ENCODE measurements at places on chromosomes 6 and 20.

DNA sequence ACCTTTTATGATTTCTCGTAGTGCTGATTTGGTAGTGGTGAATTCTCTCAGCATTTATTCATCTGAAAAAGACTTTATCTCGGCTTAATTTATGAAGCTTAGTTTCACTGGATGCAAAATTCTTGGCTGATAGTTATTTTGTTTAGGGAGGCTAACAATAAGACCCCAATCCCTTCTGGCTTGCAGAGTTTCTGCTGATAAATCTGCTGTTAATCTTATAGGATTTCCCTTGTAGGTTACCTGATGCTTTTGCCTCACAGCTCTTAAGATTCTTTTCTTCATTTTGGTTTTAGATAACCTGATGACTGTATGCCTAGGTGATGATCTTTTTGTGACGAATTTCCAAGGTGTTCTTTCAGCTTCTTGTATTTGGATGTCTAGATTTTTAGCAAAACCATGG, 388.7 kb downstream of the UTRN start:
- DNase-seq = no peak

GRCh38 chr20:57474816-57475215, 50.1 kb downstream of the CTCFL start:
- DNase-seq = no peak

DNA sequence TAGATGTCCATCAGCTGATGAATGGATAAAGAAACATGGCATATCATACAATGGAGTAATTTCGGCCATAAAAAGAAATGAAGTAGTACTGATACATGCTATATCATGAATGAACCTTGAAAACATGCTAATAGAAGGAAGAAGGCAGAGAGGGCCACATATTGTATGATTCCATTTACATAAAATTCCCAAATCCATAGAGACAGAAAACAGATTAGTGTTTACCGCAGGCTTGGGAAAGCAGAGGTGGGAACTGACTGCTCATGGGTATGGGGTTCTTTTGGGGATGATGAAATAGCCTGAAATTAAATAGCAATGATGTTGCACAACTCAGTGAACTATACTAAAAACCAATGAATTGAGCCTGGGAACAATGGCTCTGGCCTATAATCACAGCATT, 58.3 kb downstream of the SERAC1 start:
- DNase-seq = no peak

DNA sequence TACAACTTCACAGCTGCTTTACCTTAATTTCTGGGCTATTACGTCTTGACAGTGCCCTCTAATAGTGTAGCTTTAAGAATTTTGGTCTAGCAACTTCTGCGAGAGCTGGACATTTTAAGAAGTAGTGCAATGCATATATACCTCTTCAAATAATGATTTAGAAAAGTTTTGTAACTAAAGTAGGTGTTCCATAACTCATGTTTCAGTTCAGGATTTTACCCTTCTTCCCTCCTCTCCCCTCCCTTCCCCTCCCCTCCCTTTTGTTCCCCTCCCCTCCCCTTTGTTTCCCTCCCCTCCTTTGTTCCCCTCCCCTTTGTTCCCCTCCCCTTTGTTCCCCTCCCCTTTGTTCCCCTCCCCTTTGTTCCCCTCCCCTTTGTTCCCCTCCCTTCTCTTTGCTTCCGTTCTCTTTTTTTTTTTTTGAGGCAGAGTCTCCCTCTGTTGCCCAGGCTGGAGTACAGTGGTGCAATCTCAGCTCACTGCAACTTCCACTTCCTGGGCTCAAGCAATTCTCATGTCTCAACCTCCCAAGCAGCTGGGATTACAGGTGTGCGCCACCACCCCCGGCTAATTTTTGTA, 28.8 kb upstream of the TRAM2 start:
- no peak for DNase-seq

DNA sequence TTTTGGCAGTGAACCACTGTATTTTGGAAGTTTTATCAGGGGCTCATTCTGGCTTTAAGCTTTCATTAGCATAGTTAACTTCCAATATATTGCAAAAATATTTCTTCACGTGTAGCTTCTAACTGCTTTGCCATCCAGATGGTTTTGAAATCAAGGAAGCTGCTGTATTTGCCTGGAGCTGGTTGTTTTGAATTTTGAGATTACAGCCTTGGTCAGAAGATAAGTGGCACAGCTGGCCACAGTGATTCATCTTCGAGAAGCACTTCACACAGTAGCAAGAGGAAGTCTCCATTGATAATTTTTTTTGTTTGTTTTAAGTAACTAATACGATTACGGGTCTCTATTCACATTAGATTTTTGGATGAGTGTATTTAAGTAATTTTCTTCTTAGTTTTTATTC, 3.8 kb downstream of the APCDD1L start:
- DNase-seq = no peak

DNA sequence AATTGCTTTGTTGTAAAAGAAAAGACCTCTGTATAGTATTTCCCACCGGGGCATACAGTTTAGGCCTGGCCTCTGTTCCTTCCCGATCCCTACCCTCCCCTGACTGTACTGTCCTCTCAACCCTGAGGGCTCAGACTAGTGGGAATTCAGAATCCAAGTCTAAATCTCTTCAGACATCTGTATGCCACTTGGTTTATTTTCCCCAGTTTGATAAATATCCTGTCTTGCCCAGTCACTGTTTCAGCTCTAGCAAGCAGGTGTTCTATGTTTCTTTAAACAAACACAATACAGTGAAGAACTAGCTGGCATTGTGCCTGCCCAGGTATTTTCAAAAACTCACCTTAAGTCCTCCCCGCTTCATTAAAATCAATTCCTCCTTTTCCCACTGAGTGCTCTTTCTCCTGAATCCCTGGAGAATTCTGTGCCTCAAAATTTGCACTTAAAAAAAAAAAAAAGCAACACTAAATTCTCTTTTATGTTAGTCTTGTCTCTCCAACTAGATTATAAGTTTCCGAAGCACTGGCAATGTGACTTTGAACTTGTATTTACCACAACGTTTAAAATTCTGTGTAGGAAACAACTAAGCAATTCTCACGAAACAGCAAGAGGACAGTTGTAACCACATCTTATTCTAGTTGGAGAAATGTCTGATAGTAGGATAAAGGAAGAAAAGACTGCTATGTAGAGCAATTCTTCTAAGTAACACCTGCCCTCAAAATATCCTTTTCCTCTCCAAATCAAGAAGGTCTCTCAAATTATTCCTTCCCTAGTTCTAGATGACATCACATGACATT, 112.0 kb upstream of the CARMIL1 start:
- DNase-seq = no peak

DNA sequence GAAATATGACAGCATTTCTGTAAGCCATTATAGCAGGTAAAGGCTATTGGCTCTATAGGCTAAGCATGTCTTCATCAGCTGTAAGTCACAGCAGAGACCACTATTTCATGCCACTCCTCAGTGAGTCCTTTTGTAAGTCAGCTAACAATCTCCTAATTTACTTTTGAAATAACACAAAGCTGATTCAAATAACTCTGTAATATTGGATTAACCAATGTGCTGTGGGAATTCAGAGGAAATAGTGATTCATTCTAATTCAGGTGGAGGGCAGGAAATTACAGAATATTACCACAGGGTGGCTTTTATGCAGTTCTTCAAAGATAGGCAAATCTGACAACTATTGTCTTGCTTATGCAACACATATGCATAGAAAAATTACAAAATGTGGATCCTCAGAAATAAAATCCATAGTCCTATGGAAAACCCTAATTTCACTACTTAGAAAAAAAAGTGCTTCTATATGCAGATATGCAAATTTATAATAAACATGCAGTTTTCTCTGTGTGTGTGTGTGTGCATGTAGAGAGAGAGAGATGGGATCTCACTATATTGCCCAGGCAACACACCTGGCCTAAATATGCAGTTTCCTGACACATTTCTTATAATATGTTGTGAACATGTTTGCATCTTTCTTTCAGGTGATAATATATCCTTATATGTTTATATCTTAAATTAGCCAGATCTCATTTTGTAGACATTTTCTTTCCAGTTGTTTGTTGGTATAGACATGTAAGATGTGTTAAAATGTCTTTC, 4.8 kb upstream of the SMIM28 start:
- no peak for DNase-seq

- DNase-seq = no peak
These were observed at the start of gene GJA10 for GRCh38 chr6:89894169-89894568. GJA10 (plus strand) TSS chr6:89894469; CDS start chr6:89894469, 0 bp downstream.

- no peak for DNase-seq
These were observed 1.7 kb downstream of the GHRH start for GRCh38 chr20:37259865-37260264.
